Central memory CD8-positive, alpha-beta T cell (primary cell): ENCODE measurements at places on chromosomes 12 and 14.

GRCh38 chr12:15629108-15629507 is 160.1 kb downstream of the EPS8 start:
- no peak for DNase-seq

- DNase-seq = no peak
Observed at GRCh38 chr14:33932033-33932432, 18.8 kb downstream of the EGLN3 start.

GRCh38 chr12:118102609-118103008 is 1.2 kb downstream of the VSIG10 start:
- no peak for DNase-seq

DNA sequence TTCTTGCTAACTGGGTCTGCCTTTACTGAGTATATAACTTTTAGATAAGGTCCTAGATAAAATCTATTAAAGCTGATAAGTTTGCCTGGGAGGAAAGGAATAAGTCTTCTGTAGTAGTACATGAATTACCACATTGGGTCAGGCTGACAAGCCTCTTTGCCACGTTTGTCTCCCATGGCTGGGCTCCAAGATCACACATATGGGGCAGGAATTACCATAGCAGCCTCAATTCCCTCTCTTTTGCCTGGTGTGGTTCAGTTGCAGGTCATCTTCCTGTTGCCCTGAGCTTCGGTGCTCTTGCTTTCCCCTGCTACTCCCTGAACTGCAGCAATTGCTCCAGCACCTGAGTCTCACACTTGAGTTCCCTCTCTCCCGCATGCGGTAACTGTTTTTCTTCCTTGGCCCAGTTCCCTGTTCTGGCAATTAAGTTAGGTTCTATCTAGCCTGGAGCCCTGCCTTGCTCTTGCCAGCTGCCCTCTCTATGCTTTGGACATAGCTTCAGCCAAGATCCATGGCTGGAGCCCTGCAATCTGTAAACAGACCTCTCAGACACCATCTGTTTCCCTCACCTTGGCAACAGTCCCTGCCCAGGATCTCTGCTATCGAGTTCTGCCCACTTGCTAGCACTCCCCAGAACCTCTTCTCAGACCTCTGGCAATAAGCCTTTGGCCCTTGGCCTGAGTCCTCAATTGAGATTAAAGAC is 5.8 kb upstream of the GLT8D2 start:
- no peak for DNase-seq

GRCh38 chr12:12620730-12621315 is 9.1 kb downstream of the CREBL2 start:
- DNase-seq = no peak

DNA sequence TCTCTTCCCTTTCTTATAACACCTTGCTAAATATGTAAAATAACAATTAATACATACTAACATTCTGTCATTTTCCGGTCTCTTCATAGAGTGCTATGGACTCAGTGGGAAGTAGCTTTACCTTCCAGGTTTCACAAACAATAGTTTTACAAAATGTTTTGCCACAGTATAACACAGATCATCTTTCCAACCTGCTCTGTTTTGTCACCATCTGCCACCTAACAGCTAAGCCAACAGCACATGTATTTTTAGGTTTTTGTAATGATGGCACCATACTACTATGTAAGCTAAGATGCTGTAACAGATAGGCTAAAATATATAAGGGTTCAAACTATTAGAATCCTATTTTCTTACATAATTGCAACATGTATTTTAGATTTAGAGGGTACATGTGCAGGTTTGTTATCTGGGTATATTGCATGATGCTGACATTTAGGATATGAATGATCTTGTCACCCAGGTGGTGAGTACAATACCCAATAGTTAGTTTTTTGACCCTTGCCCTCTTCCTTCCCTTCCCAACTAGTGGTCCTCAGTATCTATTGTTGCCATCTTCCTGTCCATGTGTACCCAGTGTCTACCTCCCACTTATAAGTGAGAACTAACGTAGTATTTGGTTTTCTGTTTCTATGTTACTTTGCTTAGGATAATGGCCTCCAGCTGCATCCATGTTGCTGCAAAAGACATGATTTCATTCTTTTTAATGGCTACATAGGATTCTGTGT is 8.7 kb downstream of the RHOJ start:
- DNase-seq = no peak

DNA sequence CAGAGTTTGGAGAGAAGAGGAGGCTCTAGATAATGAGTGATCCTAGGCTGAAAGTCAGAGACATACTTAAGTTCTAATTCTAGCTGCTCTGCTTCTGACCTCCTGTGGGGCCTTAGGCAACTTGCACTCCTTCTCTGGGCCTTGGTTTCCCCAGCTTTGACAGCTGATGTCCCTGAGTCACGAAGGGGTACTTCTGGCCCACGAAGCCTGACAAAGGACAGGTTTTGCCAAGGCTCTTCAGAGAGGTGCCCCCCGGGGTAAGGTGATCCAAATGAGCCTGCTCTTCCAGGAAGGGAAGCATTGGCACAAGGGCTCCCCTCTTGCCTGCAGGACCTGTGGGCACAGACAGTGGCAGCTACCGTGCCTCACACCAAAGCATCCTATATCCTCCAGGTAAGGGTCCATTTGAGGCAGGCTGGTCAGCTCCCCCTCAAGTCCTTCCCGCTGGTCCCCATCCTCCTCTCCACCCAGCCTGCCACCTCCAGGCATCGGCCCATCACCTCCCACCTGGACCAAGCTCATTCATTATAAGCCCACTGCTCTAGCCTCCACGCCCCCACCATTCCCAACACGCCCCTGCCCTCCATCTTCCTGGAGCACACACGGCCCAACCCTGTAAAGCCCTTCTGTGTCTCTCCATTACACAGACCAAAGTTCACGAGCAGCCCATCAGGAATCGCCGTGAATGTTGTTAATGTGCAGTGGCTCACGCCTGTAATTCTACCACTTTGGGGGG is 1.9 kb upstream of the PPP1R13B start:
- no peak for DNase-seq

- DNase-seq = no peak
Observed at GRCh38 chr14:30345511-30345910, 213.4 kb upstream of the G2E3 start.

DNA sequence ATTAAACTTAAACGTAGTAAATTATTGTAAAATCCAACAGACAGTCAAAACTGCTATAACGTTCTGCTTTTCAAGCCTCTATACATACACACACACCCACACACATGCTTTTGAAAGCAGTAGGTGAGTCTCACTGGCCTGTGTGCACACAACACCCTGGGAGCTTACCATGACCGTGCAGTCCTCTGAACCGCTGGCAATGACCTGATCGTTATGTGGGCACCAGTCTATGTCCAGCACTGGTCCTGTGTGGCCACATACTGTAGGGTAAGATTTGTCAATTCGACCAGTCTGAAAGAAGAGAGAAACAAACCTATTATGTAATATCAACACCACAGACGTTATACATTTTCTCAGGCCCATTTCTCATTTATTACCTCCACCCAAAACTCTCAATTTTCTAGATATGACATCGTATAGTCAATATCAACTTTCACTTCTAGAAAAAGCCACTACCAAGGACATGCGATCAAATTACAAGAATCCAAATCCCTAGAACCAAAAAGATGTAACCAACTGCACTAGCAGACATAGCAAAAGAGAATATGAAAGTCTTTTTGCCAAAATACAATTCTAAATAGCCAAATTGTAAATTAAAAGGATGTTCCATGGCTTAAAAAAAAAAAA is 44.5 kb upstream of the SELPLG start:
- no peak for DNase-seq

- peak; percentile 28 for DNase-seq
Observed at GRCh38 chr14:69242311-69243224, 17.4 kb upstream of the GALNT16 start.

GRCh38 chr12:6559500-6559899 is 3.7 kb upstream of the IFFO1 start:
- DNase-seq = no peak

- no peak for DNase-seq
Observed at GRCh38 chr12:3531496-3531895, 40.5 kb downstream of the PRMT8 start.

DNA sequence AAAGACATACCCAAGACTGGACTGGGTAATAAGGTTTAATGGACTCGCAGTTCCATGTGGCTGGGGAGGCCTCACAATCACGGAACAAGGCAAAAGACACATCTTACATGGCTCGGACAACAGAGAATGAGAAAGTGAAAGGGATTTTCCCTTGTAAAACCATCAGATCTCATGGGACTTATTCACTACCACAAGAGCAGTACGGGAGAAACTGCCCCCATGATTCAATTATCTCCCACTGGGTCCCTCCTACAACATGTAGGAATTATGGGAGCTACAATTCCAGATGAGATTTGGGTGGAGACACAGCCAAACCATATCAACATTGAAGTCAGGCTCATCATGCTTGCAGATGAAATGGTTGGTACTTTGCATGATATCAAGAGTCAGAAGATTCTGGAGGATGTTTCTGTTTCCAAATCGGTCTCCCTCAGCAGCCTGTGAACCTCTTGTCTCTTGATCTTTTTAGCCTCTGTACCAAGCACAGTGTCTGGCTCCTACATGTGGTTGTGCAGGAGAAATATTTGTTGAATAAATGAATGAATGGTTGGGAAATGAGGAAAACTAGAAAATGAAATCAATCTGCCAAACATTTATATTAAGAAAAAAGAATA is 98.6 kb downstream of the VRK1 start:
- no peak for DNase-seq

DNA sequence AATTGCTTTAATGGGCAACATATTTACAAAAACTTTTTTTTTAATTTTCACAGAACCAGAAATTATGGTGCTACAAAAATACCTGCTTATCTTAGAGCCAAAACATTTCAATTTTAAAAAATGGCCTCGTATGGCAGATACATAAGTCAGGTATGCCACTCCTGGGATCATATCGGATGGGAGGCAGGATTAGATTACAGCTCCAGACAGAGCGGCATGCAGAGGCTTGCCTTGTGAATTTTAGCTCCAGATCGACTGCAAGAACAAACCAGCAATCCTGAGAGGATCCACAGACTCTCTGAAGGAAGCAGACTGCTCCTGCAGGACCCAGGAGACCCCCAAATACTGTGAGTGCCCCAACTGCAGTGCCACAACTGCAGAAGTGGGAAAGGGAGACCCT is 169.3 kb upstream of the AMIGO2 start:
- DNase-seq = no peak

DNA sequence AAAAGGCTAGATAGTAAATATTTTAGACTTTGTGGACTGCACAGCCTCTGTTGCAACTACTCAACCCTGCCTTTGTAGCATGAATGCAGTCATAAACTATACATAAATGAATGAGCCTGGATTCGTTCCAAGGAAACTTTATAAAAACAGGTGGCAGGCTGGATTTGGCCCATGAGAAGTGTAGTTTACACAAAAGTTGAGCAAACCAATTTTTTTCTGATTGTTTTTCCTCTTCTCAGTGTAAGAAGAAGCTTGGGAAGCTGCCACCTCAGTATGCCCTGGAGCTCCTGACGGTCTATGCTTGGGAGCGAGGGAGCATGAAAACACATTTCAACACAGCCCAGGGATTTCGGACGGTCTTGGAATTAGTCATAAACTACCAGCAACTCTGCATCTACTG is 9.5 kb downstream of the OAS1 start:
- no peak for DNase-seq

GRCh38 chr14:35254736-35255135 is 37.4 kb upstream of the PSMA6 start:
- no peak for DNase-seq

DNA sequence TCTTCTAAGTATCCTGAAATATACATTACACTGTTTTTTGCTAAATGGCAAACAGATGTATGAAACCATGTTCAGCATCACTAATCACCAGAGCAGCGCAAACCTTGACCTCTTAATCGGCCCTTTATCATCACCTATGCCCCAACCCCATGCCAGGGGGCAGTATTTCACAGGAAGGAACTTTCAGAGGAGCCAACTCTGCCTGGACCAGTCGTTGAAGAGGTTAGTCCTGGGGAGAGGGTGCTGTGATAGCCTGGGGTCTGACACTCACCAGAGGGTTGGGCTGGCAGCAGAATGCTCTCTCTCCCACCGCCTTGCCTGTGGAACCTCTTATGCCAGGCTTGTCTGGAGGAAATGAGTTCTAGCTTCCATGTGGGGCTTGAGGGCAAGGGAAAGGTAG is 411.7 kb downstream of the TMEM117 start:
- no peak for DNase-seq

GRCh38 chr14:76585616-76586015 is 175.7 kb upstream of the VASH1 start:
- no peak for DNase-seq

DNA sequence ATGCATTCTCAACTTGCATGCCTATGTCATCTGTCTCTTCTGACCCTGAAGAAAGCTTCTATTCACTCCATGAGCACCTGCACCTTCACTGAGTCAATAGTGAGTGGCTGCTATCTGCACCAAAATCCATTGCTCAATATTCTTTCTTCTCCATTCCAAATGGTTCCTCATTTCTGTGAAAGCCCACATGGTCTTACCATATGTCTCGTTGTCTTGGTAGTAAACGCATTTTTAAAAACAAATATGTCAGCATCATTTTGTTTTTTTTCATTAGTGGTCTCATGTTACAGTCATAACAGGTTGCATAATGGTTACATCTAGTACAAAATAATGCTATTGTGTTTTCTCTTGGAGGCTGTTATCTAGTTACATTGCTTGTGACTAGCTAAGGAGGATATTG is 106.9 kb upstream of the CPM start:
- DNase-seq = no peak

DNA sequence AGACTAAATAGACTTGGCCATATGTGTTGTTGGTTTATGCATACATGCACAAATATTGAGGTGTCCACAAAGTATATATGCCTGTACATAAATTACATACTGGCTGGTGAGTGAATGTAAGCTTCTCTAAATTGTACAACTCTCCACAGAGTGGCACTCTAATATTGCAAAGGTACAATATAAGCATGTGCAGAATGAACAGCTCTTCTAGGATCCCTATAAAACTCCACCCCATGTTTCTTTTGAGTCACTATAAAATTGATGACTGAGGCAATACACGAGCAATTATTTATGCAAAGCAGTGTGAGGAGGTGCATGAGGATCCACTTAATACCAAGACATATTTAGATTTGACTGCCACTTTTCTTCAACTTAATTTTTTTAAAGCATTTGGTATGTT is 172.2 kb downstream of the NAV3 start:
- DNase-seq = no peak

DNA sequence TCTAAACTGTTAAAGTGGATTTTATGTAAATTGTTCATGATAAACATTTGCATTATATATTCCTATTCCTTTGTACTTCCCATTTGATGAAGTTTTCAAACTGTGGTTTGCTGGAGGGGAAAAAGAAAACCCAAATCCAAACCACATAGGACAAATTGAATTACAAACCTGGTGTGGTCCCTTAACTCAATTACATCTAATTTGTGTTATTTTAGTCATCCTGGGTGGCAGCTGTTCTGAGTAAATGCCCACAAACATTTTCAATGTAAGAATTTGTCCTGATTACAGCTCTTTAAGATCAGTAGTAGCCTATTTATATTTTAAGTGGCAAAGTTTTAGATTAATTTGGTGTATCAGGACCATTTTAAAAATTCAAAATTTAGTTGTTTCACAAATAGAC is 153.9 kb downstream of the RAD51B start:
- no peak for DNase-seq
